ENCODE measurements at places on chromosomes 12 and 14. TPM values are rescaled to one million over a fixed set of nuclear protein-coding genes. Genes with fewer than 3 reads are reported as not detected.
A peak's percentile ranks its signal among the peaks of the same experiment; 100 is the strongest.

DNA sequence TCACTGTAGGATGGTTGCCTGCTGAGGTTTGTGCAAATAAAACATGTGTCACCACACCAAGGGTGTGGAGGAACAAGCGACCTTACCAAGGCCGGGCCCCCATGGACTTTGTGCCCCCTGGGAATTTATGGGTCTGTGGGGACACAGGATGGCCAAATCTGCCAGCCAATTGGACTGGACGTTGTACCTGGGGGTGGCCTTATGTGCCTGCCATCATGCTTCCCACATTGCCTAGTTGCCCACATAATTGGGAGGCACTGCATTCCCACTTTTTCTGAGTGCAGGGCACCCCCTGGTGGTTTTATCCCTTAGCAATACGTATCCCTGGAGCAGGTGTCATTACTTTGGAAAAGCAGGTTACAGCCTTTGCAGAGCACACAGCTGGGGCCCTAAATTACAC is 92.6 kb upstream of the TMPO start:
- peak; percentile 21 for DNase-seq

- DNase-seq, result no peak
These were observed 75.7 kb downstream of the PITPNM2 start for GRCh38 chr12:123075087-123075645.

DNA sequence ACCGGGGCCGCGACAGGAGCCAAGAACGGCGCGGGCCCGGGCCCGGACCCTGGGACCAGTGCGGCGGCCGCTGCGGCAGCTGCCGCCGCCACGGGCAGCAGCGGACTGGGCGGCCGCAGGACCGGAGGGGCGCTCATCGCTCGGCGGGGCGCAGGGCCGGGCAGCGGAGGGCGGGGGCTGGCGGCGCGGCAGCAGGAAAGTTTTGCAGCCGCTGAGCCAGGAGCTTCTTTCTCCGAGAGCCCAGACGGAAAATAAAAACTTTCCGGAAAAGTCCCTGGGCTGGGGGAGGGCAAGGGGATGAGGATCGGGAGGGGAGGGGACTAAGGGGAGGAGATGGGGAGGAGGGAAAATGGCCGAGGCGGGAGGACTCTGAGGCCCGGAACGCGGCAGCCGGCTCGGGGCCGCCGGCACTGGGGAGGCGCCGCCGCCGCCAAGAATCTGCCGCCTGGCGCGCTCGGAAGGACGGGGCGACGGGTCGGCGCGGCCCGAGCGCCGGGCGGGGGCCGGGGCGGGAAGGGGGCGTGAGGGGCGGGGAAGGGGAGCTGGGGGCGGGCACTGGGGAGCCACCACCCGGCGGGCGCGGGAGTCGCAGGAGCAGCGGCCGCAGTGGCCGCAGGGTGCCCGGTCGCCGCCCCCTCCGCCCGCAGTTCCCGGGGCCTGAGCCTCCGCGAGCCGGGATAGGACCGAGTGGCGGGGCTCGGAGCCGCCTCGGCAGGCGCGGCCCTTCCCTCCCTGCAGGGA is at the start of gene PRKD1:
TSS of gene PRKD1 (minus strand) at position 472 of the 741 bp plus-strand sequence.
- DNase-seq, result peak; percentile 42

DNA sequence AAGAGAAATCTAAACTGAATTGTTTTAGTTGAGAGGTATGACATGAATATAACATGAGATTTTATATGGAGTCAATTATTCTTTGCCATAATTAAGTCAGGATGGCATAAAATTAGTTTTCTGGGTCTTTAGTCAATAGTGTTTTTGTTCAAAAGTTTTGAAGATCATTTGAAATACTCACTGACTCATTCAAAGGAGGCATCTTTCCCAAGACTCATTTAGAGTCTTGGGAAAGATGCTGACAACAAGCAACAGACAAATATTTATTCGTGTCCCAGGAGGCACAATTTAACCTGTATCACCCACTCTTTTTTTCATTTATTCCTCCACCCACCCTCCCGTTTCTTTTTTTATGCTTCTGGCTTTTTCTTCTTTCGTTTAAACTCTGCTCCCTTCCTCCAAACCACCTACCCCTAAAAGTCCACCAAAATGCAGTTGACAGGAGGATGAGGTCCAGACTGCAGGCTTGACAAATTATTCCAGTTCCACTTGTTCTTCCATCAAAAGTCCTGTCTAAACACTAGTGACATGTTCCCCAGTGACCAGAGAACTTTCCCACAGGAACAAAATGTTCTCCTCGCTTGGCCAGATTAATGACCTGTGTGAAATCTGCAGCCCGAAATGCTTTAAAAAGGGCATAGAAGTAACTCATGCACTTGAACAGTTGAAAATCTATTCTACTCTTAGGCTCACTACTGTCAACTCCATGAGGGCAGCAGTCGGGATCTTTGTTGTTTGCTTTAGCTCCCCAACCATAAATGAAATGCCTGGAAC is 43.3 kb upstream of the CSRP2 start:
- no peak for DNase-seq

GRCh38 chr12:27344246-27344645 is 11.6 kb downstream of the BMAL2 start:
- DNase-seq, result no peak

DNA sequence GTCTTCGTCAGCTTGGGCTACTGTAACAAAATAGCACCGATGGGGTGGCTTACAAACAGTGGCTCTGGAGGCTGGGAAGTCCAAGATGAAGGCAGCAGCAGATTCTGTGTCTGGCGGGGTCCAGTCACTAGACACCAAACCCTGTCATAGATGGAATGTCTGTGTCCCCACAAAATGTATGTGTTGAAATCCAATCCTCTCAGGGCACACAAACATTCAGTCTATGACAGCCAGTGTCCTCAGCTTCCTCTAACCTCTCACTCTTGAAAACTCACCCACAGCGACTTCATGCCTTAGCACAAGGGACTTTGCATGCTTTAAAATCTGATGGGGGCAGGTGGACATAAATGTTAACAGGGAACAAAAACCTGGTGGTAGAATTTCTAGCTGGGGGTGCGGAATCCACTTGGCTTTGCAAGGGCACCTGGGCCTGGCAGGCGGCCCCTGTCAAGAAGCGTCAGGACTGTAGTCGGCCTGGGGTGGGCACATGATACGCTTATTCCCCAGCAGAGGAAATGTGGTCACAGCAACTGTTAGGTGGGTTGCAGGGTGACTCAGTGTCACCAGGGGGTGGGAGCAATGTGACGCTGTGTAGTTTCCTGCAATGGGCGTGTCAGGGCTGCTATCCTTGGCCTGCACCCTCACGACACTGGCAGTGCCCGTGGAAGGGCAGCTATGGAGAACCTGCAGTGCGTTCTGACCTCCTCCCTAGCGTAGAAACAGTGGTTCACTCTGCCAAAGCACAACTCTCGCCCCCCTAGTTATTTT is 17.7 kb downstream of the RIN3 start:
- DNase-seq, result no peak

DNA sequence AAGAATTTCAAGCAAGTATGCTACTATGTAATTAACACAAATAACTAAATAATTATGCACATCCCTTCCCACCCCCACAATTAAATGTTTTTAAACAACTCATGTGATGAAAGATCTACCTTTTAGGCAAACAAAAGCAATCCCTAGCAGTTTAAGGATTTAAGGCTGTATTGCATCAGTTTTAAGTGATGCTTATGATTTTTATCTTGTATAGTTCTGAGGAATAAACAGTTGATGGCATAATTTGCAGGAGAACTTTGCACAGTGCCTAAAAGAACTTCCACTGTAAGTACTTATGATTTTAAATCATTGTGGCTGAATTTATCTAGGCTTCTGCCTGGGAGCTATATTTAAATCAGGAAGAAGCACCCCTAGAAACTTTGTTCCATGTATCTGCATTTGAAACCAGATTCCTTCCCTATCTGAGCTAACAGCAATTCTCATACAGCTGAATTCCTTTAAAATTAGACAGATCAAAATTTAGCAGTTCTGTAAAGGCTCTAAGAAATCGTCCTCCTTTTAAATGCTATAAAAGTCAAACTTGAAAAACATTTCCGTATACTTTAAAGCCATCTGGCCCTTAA is 388.6 kb downstream of the BCAT1 start:
- no peak for DNase-seq

DNA sequence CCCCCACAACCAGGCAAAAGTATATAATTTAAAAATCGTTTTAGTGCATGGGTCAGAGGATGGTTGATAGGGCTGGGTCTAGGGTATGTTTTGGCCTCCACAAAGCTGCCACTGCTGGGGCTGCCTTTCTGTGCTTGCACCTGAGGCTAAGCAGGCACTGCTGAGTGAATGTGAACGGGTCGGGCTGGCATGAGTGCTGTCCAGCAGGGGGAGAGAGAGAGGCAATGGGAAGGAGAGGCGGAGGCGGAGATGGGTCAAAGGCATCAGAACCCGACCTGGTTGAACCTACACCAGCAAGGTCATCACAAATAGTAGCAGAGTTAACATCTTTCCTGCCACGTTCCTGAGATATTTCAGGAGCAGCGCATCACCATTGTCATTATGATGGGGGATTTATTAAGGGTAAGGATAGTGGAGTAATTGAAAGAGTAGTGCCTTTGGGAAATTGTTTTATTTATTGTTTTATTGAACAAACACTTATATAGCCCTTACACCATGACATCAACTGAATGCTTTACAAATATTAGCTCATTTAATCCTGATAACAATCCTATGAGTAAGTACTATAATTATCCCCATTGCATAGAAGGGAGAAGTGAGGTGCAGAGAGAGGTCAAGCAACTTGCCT is 5.8 kb upstream of the NRXN3 start:
- DNase-seq, result no peak

GRCh38 chr14:32259368-32260013 is 56.4 kb upstream of the RNU6-8 start:
- DNase-seq, result peak; percentile 58

- no peak for DNase-seq
These were observed 8.7 kb upstream of the SELPLG start for GRCh38 chr12:108642269-108642870.

- no peak for DNase-seq
These were observed 925.1 kb upstream of the ATXN7L3B start for GRCh38 chr12:73612551-73612950.

- DNase-seq, result no peak
These were observed 11.3 kb downstream of the PPFIBP1 start for GRCh38 chr12:27535318-27535717.

- no peak for DNase-seq
These were observed 75.3 kb downstream of the CCDC88C start for GRCh38 chr14:91342206-91342760.

- DNase-seq, result peak; percentile 5
These were observed 40.4 kb downstream of the CAPS2 start for GRCh38 chr12:75289753-75290152.

DNA sequence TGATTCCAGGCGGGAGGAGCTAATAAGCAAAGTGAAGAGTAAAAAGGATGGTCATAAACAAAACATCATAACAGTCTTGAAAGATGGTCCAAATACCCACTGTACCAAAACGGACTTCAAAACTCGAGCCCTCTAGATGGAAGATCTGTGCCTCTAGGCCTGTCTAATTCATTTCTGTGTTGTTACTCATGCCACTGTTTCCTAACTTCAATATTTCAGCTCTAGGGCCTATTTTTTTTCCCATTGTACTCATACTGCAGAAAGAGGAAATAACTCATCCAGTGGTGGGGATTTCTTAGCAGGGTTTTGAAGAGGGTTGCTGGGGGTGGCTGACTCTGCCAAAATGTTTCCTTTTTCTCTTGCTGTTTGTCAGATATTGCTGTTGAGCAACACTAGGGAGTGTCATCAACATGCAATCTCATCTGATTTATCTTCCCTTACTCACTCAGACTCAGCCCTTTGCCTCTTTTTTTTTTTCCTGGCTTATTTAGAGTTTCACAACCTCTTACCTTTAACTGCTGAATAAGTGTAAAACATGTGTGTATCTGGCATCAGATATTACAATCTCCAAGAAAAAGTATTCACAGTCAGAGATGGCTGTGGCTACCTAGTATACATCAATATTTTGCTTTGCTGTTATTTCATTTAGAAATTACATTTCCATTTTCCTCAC is 189.6 kb downstream of the DUSP6 start:
- DNase-seq, result peak; percentile 29

- no peak for DNase-seq
These were observed 47.0 kb upstream of the RHOJ start for GRCh38 chr14:63157195-63157594.

DNA sequence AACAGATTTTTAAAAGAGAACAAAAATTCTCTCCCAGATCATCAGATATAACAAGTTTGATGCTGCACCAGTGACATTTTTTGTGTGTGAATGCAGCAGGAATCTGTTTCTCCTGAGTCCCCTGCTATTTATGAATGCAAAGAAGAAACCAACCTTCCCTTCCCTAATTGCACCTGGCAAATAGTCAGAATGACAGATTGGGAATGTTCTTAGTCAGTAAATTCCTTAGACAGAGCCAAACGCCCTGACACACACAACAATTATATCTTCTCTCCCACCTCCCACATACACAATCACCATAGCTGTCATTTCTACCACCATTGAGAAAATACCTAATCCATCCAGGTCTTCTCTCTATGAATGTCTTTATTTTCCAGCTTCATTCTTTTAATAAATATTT is 174.4 kb downstream of the ALG10B start:
- DNase-seq, result no peak

DNA sequence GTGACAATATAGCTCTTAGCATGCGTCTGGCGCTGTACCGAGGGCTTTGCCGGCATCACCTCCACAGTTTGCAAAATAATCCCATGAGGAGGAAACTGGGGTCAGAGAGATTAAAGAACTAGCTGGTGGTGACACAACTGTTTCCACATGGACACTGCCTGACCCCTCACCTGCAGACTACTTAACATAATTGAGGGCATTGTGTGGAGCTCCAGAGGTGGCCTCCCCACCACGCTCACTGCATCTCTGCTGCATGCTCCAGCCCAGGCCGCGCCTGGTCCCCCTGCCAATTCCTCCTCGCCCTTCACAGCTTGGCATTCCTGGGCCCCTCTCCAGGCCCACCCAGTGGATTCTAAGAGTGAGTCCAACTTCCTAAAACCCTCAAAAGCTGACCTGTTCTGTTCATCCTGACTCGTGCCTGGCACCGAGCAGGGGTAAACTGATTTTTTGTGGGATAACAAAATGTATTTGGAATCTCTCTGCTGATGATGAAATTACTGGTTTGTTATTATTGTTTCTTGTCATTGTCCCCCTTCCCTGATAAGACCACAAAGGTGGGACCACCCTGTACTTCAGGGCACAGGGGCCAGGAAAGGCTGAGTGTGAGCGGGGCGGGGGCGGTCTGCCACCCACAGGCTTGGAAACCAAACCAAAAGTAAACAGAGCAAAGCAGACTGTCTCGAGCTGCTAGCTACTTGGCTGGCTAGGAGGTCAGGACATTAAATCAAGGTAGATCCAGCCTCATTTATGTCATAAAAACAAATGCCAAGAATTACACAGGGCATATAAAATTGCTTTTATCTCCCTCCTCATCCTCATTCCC is 40.6 kb downstream of the CHGA start:
- no peak for DNase-seq

The DIO2 gene
- total RNA-seq, result 48.7 TPM

The CEBPE gene
- total RNA-seq, result not detected

The OR10G2 gene
- total RNA-seq, result not detected

The GZMB gene
- total RNA-seq, result not detected

The SOAT2 gene
- total RNA-seq, result 0.06 TPM

The SMOC1 gene
- 0.12 TPM for total RNA-seq

Measured in H4 (cell line).